ENCODE measurements at places on chromosomes 7 and 10.

DNA sequence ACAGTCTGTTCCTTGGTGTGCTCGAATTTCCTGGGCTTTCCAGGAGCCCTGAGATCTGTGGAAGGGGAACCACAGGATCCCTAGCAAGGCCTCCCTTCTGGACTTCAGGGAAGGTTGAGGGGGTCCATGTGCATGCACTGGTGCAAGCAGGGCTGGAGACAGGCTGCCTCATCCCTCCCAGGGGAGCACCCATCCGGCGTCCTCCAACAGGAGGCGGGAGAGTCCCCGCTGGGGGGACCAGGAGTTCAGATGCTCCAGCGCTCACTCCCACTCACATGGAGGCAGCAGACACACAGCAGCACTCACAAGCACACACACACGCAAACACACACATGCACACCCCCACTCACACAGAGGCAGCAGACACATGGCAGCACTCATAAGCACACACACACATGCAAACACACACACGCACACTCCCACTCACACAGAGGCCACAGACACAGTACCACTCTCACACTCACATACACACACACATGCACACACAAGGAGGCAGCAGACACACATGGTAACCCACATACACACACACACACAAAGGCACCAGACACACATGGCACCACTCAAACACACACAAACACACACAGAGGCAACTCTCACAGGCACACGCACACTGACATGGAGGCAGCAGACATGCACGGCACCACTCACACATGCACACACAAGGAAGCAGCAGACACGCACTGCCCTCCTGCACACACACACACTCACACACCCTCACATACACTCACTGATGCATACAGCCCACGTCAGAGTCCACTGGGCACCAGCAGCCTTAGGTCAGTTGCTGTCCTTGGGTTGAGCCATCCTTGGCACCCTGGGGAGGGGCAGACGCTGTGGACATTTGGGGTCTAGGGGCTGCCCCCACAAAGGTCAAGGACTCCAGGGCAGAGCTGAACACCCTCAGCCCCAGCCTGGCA lies 247.0 kb upstream of the PPP2R2D start:
- no peak for DNase-seq

- no peak for DNase-seq
Observed at GRCh38 chr10:100808876-100809275, 63.5 kb downstream of the PAX2 start.

DNA sequence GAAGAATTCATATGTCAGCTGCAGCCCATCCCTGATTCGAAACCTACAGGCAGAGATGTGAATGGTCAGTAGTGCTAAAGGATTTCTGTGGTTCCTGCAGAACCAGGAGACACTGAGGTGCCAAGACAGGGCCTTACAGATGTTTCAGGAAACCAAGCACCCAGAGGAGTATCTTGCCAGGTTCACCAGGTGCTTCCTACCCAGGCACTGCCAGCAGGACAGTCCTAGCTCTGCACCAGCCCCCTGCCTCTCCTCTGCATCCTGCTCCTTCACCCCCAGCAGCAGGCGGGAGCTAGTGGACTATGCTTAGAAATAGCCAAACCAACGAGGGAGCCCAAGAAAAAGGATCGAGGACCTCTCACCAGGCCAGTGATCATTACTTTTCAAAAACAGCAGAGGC lies 4.2 kb upstream of the IKZF1 start:
- no peak for DNase-seq

DNA sequence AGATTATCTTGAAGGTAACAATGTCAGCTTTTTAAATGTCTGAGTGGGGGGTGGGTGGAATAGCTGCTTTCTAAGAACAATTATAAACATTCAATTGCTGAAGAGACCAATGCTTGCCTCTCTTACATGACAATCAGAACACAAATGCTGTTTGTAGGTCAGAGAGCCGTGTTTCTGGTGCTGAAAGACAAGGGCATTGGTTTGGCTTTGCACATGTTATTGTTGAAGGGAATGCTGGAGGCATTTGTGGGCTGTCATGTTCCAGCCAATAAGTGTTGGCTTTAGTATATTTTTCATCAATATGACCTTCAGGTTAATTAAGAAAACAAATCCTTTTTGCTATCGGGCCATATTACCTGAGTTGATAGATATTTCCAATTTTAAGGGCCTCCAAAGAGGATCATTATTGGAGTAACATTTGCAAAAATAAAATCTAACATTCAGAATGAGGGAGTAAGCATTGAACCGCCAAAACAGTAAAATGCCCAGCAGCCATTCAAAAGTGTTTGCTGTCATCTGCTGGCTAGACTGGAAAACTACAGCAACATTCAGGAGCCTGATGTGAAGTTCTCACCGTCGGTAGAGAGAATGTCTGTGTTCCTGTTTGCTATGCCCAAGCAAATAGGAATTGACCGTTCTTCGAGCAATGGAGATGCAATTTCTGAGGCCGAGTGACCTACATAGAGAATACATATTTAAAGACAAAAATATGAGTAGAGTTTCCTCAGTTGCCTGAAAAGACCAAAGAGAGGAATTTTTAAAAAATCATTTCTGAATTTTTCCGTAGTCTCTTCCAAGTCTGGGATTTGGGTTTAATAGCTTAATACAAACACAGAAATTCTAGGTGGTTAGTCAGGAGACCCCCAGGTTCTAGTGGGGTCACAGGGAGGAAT lies 118.9 kb downstream of the APBB1IP start:
- peak; percentile 42 for DNase-seq

DNA sequence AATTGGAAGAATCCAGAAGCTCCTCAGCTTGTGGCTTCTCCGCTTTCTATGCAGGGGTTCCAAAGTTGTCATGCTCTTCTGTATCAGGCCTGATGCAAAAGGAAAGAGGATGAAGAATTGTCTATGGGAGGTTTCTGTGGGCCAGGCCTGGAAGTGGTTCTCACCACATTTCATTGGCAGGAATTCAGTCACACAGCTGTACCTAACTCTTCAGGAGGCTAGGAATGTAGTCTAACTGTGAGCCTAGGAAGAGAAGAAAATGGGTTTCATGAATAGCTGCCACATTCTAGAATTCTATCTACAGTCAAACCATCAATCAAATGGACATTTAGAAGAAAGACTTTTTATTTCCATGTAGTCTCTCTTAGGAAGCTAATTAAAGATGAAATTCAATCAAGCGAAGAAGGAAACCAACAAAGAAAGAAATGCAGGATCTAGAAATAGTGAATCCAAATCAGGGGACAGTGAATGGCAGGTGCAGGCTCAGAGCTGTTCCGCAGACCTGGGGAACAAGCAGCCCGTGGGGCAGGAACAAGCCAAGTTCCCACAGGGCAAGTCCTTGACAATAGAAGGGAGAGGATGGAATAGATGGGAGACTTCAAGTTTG lies 25.4 kb upstream of the USP6NL start:
- no peak for DNase-seq

GRCh38 chr7:36788825-36789470 lies 64.7 kb upstream of the AOAH start:
- no peak for DNase-seq

- DNase-seq = no peak
Observed at GRCh38 chr10:96665306-96665705, 55.0 kb downstream of the PIK3AP1 start.

GRCh38 chr10:132693676-132694075 lies 92.3 kb downstream of the NKX6-2 start:
- no peak for DNase-seq

Measured in lung (tissue), 17 donors.